HFFc6 (cell line): ENCODE measurements at places on chromosomes 16 and 17.

DNA sequence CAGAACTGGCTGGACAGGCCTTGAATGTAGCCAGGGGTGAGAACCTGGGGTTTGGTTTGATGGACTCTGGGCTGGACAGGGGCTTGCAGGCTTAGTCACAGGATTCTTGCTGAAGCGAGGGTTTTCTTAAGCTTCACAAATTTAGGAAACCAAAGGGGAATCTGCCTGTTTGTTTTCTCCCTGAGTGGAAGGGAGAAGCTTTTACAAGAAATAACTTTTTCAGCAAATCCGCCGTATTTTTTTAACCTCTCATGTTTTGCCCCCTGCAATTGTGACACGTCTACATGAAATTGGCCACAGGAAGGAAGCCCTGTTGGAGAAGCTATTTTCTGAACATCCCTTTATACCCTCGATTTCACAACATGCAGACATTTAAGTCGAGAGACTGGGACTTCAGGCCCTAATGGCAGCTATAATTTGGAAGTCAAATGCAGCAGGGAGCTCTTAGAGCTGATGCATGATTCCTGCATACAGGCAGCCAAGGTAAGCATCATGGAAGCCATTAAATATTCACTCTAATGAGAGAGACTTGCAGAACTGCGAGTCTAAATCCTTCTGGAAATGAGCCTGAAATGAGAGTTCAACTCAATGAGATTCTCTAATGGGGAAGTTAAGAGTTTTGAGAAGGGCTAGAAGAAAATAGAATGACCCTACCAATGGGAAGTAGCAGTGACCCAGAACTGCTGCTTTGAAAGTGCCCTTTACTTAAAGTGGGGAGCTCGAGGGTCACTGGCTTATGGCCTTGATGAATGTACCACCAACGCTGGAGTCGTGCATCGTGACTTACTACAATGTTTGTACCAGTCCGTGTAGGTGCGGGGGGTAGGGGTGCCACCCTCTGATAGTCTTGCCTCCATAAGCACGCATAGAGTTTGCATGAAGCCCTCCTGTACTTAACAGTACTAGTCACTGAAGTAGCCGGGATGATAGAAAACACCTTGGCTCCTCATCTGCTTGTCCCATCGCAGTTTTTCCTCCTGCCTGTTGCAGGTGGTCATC lies 45.1 kb upstream of the IRF8 start:
- no peaks in the 10 kb centered on the region for H3K36me3 ChIP-seq
- H3K4me1 ChIP-seq: no peaks in the 10 kb centered on the region
- no peak for DNase-seq
- no peak overlapping the region for H3K4me3 ChIP-seq
- no peak overlapping the region for H3K27ac ChIP-seq

DNA sequence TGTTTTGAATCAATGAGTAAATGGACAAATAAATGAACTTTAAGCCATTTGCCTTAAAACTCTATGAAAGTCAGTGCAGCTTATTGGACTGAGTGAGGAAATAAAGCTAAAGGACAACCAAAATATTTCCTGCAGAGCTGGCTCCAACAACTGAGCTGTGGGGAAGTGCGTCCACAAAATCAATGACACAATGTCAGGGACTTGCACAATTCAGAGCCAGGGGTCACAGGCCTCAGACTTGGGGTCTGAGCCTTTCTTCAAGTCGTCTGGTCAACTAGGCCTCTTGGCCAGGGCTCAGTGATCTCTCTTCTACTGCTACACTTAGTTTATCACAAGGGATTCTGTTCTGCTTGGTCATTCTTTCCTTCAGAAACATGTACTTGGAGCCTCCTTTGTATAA lies 26.2 kb upstream of the RHBDL3 start:
- H3K36me3 ChIP-seq: no peaks in the 10 kb centered on the region
- no peak overlapping the region for H3K4me3 ChIP-seq

DNA sequence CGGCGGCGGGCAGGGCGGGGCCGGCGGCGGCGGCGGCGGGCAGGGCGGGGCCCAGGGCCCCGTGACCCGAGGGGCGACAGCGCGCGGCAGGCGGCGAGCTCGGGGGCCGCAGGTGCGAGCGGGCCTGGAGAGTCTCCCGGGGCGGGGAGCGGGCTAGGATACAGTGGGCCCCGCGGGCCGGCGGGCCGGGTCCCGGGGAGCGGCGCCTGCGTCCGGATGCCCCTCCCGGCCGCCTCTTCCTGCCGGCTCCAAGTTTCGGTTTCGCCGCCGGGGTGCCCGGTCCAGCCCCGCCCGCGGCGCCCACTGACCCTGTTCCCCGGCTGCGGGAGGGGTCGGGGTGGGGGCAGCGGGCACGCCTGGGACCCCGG lies at the start of gene RNF213:
RNF213 (plus strand) TSS at position 62 of the 368 bp plus-strand sequence. CDS start 2,830 bp downstream, outside the sequence.
- H3K27me3 ChIP-seq: peaks cover 8% of the 10 kb centered on the region
- H3K4me1 ChIP-seq: peaks cover 29% of the 10 kb centered on the region
- peaks cover 4% of the 10 kb centered on the region for H3K36me3 ChIP-seq
- peak within 1 kb of the TSS; percentile 92 for H3K27ac ChIP-seq

DNA sequence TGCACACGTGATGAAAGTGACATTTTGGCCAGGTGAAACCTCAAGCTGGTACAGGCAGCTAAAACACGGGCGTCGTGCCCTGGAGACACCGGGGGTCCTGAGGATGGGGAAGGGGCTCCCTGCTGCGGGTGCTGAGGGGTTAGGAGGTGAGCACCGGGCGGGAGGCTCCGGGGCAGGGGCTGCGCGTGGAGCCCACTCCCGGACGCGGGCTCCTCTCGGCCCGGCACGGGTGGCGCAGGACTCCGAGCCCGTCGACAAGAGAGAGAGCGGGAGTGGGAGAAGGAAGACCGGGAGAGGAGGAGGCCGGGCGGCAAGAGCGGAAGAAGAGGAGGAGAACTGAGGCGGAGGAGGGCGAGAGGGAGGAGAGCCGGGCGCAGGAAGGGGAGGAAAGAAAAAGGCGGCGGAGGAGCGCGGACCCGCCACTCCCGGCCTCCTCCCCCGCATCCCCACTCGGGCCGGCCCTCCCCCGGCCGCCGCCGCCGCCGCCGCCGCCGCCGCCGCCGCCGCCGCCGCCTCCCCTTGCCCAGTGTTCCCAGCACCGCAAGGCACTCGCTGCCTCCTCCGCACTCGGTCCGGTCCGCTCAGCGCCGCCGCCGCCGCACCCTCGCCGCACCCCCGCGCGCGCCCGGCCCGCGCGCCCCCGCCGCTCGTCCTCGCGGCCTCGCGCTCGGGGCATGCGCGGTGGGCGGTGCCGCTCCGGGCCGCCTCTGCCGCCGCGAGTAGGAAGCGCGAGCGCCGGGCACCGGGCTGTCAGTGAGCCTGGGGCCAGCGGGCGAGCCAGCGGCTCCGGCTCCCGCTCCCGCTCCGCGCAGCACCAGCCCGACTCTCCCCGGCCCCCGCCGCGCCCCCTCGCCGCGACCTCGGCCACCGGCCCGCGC lies at the start of gene PRKCA:
PRKCA (plus strand) TSS at position 750 of the 878 bp plus-strand sequence.
- H3K4me1 ChIP-seq: peaks cover 50% of the 10 kb centered on the region
- H3K27me3 ChIP-seq: peaks cover 2% of the 10 kb centered on the region
- peaks cover 41% of the 10 kb centered on the region for H3K36me3 ChIP-seq

DNA sequence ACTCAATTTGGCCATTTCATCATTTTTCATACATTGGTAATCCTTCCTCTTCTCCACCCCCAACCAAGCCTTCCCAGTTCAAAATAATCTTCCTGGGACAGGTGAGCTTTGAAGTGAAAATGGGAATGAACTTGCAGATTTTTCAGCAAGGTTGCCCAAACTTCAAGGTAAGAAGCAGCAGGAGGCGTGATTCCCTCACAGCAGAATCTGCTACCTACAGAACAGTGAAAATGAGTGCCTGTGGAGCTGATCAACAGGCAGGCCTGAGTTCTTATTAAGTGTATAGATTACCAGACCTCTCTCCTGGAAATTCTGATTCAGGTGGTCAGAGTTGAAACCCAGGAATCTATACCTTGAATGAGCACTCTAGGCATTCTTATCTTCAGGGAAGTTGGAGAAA lies 356.6 kb downstream of the RBFOX1 start:
- no peak overlapping the region for H3K4me3 ChIP-seq
- DNase-seq: no peak
- peaks cover 1% of the 10 kb centered on the region; the same call in 1 of the 2 replicates for H3K27me3 ChIP-seq
- H3K4me1 ChIP-seq: no peaks in the 10 kb centered on the region
- H3K36me3 ChIP-seq: no peaks in the 10 kb centered on the region
- no peak overlapping the region for H3K27ac ChIP-seq

- no peak for DNase-seq
- H3K4me1 ChIP-seq: peaks cover 27% of the 10 kb centered on the region
- H3K27me3 ChIP-seq: no peaks in the 10 kb centered on the region
- H3K36me3 ChIP-seq: no peaks in the 10 kb centered on the region
Observed at GRCh38 chr17:60534613-60535157, 8.6 kb upstream of the APPBP2 start.

- peak overlapping the region; percentile 33; the same call in 1 of the 2 replicates for H3K27ac ChIP-seq
- peaks cover 21% of the 10 kb centered on the region for H3K4me1 ChIP-seq
- peaks cover 12% of the 10 kb centered on the region for H3K36me3 ChIP-seq
- H3K27me3 ChIP-seq: peaks cover 51% of the 10 kb centered on the region
Observed at GRCh38 chr17:17815062-17815406, 21.8 kb downstream of the SREBF1 start.

DNA sequence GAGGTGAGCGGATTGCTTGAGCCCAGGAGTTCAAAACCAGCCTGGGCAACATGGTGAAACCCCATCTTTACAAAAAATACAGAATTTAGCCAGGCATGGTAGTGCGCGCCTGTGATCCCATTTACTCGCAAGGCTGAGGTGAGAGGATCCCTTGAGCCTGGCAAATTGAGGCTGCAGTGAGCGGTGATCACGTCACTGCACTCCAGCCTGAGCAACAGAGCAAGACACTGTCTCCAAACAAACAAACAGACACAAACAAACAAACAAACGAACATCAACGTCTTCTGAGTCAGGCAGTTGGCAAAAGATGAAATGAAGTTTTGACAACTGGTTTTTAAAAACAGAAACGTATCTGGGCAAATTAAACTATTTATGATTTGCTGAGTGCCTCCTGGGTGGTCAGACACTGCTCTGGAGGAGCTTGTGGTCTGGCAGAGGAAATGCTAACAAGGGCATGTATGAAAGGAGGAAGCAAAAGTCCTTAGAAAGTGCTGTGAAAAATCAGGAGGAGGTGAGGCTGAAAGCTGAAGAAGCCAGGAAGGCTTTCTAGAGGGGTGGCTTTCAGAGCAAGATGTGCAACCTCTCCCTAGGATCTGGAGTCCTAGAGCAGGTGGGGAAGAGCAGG lies 10.2 kb upstream of the KRT20 start:
- peaks cover 21% of the 10 kb centered on the region for H3K27me3 ChIP-seq
- H3K4me3 ChIP-seq: no peak overlapping the region
- H3K36me3 ChIP-seq: no peaks in the 10 kb centered on the region; the same call in 1 of the 2 replicates
- H3K4me1 ChIP-seq: no peaks in the 10 kb centered on the region
- H3K27ac ChIP-seq: no peak overlapping the region

- peaks cover 11% of the 10 kb centered on the region for H3K4me1 ChIP-seq
- peaks cover 18% of the 10 kb centered on the region for H3K27me3 ChIP-seq
- peak overlapping the region; percentile 68 for H3K27ac ChIP-seq
- DNase-seq: no peak
- H3K4me3 ChIP-seq: peak overlapping the region; percentile 87
Observed at GRCh38 chr17:39618246-39618913, 8.4 kb upstream of the PPP1R1B start.

DNA sequence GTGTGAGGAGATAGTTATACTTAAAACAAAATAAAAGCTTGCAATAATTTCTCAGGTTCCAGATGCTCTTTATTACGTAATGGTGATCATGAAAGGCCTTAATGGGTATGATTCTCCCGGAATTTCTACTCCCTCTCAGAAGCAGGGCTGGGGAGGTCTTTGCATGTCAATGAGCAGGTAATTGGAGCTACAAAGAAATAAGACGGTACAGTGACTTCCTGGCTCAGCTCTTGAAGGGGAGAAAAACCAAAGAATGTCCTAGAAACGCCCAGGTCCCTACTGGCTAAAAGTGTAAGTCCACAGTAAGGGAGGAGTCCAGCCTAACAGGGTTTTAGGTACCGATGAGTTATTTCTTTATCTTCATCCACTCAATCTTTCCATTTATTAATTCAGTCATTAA lies 390.9 kb downstream of the TMEM114 start:
- no peaks in the 10 kb centered on the region; the same call in 1 of the 2 replicates for H3K27me3 ChIP-seq
- no peak for DNase-seq
- no peak overlapping the region for H3K4me3 ChIP-seq
